Stimulated activated CD4-positive, alpha-beta T cell treated with anti-CD3 and anti-CD28 coated beads, Interleukin-1b, Interleukin-23, amount 100 ng/mL, for 24 hours (primary cell): ENCODE measurements at places on chromosomes 13 and 19.

- no peak for DNase-seq
Measured at GRCh38 chr19:29290853-29291252, 77.9 kb upstream of the UQCRFS1 start.

DNA sequence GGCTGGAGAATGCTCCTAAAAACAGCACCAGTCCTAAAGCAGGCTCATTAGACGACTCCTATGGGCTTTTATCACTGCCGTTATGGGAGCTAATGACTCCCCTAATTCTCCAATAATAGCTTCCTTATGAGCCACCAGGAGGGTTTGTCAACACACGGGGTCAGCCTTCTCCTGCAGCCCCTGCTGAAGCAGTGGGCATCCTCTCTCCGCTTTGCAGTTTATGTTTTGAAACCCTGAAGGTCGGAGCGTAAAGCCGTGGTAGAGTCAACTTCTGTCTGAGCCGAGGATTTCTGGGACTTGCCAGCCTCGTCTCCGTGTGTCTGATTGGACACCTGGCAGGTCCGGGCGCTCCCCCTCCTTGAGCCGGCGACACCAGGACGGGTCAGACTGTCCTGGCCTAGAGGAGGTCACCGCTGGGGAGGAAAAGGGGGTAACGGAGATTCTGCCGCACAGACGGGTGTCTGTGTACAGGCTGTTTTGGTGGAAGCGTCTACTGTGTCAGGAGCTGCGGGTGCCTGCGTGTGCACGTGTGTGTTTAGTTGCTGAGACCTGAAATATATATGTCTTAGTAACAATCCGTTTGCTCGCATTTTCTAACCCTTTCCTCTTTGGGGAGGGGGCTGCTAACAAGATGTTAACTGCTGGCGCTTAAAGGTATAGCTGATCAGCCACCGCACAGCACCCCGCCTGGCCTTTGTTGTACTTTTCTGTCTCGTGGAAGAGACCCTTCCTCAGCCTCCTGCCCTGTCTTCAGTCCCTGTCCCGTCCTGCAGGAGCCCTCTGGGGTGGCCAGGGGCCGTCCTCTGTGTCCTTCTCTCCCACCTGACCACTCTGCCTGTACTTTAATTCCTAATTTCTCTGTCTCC lies 1.9 kb downstream of the KDM4B start:
- DNase-seq, result no peak

DNA sequence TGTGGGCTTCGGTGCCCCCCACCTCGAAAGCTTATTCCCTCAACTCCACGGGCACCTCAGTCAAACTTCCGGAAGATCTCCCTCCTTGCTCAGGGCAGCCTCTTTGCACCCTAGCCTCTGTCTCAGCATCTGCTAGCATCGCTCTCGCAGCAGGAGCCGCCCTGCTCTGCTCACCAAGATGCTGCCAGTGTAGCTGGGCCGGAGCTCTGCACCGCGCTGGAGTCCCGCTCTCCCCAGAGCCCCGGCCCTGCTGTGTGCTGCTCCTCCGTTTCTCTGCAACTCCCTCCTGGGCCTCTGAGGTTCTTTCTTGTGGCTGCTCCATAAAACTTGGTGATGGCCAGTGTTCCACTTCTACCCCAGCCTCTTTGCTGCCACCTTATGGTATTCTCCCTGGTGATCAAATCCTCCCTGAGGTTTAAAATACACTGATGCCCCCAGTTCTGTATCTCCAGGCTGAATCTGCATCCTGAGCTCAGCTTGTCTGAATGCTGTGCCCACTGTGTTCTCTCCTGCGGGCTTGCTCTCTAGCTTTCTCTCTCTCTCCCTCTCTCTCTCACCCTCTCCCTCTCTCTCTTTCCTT lies 198.0 kb downstream of the UQCRFS1 start:
- no peak for DNase-seq

DNA sequence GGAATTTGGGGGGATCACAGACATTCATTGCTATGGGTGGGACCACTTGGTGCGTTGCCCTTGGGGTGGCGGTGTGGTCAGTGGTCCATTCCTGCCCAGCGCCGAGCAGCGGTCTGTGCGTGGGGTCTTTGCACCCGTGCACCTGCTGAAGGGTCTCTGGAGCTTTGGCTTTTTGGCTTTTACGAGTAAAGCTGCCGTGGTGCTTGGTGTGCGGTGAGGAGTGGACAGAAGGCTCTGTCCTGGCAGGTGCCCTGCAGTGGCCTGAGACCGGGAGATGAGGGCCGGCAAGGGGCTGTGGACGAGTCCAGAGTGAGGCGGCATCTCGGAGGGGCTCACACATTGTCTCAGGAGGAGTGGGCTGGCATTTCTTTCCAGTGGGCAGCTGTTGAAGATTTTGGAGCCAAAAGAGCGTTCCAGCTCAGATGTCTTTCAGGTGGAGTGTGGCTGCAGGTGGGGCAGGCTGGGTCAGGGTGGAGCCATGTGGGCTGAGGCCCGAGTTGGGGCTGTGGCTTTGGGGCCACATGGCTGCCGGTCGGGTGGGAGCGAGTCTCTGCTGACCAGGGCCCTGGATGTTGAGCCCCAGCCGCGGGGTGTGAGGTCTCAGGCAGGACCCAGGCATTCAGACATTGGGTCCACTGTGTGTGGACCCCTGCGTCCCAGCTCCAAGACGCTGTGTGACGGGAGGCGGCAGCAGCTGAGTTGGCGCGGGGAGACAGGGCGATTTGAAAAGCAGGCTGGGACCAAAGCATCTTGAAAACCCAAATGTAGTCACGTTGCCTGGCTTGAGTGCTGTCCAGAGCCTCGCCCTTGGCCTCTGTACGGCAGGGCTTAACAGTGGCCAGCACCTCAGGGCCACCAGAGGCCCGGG lies 11.7 kb downstream of the GNA11 start:
- no peak for DNase-seq

GRCh38 chr19:16371540-16371986 lies 46.9 kb downstream of the KLF2 start:
- DNase-seq, result peak; percentile 73

GRCh38 chr19:15293781-15294491 lies 38.4 kb downstream of the BRD4 start:
- DNase-seq, result no peak

DNA sequence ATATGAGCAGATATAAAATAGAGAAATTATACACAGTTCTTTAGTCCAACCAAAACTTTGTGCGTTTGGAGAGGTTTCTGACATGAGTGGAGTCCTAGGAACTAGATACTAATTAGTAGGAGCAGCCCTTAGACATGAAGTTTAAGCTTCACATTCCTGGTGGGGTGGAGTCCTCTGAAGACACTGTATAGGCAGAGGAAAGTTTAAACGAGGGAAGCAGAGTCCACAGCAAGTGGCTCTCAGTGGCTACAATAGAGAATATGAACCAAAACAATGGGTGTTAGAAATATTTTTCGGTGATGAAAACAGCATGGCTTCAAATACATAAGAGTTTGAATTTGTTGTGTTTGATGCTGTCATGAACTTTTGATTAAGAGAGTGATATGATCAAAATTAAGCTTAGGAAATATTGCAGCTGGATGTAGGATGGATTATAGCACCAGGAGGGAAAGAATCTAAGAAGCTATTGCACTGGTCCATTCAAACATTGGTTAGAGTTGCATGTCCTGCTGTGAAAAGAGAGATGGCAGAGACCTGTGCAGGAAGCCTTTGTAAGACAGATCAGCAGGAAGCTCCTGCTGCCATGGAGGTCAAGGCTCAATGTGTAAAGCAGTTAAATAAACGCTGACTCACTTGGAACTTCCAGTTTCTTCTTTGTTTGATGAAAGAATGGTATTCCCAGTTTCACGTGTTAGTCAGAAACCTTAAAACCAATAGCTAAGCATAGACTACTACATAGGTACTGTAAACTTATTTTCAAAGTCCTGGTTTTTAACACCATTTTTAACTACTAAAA lies 175.2 kb downstream of the TDRD3 start:
- DNase-seq, result no peak

DNA sequence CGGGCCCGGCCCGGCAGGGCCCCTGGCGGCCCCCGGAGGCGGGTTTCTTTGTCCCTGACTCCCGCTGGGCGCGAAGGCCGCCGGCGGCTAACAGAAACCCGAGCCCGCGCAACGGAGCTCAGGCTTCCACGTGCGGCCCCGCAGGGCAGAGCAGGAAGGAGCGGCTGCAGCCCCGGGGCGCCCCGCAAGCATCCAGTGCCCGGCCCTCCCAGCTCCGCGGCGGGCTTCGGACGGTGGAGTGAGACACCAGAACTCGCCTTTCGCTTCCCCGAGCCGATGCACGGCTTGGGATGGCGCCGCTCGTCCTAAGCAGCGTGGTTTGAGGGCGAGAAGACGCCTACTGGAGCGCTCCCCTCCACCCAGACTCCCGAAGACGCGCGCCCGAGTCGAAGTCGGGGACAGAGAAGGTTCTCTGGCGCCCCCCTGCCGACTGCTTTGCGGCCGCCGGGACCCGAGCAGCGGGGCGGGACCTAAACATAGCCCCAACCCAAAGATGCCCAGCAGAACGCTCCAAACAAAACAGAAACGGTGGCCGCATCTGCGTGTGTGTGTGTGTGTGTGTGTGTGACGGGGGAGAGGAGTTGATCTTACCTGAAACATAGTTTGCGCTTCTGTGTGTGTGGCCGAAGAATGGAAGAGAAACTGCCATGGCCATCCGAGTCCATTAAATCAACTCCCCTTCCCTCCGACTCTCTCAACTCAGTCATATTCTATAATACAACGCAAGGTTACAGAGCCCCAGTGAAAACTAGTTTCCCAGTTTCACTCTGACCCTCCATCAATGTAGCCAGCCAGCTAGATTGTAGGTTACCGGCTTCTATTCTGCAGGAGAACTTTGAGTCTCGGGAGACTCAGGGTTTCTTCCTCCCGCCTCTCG lies 629 bp upstream of the FGF9 start:
- DNase-seq, result no peak
